ENCODE measurements at places on chromosomes 16 and 17.
A peak's percentile ranks its signal among the peaks of the same experiment; 100 is the strongest.

GRCh38 chr17:885971-886571 lies 93.5 kb downstream of the NXN start:
- no peak for DNase-seq

DNA sequence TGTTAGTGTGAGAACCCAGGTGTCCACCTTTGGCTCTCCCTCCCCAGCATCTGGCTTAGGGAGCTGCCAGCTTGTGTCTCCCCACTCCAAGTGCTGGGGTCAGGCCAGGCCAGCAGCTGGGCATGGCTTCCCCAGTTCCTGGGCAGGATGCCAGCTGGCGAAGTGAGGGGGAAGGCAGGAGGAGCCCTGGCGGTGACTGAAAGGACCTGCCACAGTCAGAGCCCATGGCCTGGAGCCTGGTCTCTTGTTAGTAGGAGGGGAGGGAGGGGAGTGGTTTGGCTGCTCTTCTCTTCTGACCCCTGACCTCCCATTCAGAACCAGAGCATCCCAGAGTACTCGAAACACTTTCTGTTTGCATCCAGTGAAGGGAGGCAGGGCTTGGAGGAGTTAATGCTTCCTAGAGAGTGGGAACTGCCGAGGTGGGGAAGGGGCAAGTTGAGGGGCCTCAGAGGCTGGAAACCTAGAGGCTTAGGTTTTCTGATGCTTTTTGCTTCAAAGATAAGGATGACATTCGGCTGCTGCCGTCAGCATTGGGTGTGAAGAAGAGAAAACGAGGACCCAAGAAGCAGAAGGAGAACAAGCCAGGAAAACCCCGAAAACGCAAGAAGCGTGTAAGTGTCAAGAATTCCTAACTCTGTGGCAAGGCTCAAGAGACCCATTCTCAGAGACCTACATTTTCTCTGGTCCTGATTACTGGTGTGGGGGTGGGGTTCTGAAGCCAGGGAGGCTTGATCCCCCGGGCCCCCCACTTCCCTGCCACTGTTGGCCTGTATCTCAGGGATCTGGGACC lies 772 bp downstream of the CHD3 start:
- DNase-seq = peak; percentile 94

- no peak for DNase-seq
Observed at GRCh38 chr17:64214950-64215349, 48.1 kb downstream of the TEX2 start.

- DNase-seq = no peak
Observed at GRCh38 chr17:10756185-10756584, 26.4 kb upstream of the TMEM220 start.

GRCh38 chr17:40307001-40307730 lies 1.8 kb upstream of the RARA start:
- DNase-seq = peak; percentile 81

DNA sequence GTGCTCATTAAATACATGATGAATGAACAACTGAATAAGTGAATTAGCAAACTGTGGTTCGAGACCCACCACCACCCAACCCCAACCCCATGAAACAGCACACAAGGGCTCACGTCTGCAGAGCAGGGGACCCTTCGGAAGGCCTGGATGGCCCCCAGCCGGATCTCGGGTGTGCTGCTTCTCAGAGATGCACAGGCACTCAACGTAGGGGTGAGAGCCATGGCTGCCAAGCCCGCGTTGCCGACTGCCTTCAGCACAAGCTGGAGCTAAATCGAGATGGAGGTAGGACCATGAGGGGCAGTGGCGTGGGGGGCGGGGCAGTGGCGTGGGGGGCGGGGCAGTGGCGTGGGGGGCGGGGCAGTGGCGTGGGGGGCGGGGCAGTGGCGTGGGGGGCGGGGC lies 93.2 kb downstream of the LITAF start:
- DNase-seq = no peak

GRCh38 chr17:81967244-81967532 lies 6.2 kb upstream of the NOTUM start:
- no peak for DNase-seq

DNA sequence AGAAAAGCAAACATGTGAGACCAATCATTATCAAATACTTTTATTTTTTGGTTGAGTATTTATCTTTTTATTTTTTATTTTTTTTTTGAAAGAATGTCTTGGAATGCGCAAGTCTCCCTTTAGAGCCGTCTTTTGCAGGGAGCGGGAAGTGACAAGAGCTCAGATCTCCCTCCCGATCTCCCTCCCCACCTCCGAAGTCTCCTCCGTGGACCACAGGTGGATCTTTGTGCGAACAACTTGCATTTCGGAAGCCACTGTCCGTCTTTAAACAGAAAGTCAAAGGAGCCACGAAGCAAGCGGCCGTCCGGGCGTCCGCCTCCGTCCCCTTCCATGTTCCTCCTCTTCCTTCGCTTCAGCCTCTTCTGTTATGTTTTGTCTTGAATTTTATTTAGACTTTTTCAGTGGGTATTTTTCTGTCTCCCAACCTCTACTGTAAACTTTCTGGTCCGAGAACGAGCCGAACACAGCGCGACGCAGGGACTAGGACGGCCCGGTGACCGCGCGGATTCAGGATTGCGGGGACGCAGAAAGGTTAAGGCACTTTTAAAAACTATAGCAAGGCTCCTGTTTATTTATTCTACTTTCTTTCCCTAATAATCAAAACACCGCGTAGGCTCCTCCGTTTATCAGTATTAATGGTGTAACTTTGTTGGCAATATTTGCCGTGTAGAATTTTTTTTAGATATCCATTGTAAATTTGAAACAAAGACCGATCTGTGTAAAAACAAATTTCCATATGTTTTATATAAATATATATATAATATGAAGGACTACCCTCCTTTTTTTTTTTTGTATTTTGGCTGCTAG lies 3.3 kb downstream of the FOXF1 start:
- no peak for DNase-seq

DNA sequence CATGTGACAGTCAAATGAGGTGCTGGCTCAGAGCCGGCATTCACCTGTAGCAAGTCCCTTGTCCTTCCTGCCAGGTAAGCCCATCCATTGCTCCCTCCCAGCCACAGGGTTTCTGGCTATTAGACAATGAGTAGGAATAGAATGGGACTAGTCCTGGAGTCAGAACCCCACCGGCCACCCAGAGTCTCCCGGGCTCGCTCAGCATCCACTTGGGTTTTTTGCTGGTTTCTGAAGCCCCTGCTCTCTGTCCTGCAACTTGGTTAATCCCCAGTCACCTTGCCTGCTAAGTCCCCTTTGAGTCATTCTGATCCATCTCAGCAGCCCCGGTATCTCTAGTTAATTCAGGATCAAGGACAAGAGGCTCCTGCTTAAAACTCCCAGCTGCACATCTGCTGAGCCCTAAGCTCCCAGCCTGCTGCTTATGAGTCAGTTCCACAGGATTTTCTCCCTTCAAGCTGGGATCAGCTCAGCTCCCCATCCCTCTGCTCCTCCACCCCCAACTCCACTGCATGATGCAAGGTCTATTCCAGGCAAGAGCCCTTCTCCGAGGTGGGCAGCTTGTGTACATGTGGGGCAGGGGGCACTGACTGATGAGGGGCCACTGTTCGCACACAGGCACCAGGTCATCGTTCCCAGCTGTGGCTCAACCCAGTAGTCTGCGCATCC lies 19.9 kb upstream of the MRPS23 start:
- DNase-seq = no peak

DNA sequence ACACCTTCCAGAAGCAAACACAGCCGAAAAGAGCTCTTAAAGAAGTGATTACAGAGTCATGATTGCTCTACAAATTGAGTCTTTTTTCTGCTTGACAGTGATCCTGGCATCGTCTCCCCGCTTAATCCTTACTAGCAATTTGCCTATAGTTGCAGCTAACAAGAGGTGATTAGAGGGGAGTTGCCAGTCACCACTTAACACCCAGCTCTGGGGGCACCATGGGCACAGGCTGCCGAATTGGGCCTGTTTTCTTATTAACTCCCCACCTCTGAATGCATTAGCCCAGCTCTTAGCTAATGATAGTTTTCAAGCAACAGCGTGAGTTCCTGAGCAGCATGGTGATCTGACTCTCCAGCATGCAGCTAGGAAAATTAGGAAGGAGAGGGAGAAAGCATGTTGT lies 93.5 kb downstream of the RBFOX1 start:
- DNase-seq = no peak

GRCh38 chr17:66002063-66002585 lies 189.8 kb downstream of the CEP112 start:
- no peak for DNase-seq

DNA sequence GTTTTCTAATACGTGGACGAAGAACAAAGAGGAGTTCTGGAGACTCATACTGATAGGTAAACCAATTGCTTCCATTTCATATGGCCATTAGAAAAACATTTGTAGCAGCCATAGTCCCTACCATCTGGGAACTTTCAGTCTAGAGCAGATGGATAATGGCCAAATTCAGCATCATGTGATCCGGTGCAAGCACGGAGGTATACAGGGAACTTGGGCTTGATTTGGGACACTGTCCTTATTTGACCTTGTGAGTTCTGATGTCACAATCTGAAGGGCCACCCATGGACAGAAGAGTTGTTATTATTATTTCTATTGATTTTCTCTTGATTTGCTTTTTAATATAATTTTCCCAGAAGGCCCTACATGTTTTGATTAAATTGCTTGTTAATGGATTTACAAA lies 154.6 kb upstream of the ZNF267 start:
- no peak for DNase-seq

- no peak for DNase-seq
Observed at GRCh38 chr16:76214856-76215255, 62.3 kb upstream of the CNTNAP4 start.

- no peak for DNase-seq
Observed at GRCh38 chr17:11240841-11241610, at the start of gene SHISA6. Gene SHISA6, plus strand, starts transcription at chr17:11241213.

GRCh38 chr16:72793017-72793416 lies 254.9 kb downstream of the ZFHX3 start:
- no peak for DNase-seq

- no peak for DNase-seq
Observed at GRCh38 chr17:54937426-54937825, 31.0 kb downstream of the COX11 start.

DNA sequence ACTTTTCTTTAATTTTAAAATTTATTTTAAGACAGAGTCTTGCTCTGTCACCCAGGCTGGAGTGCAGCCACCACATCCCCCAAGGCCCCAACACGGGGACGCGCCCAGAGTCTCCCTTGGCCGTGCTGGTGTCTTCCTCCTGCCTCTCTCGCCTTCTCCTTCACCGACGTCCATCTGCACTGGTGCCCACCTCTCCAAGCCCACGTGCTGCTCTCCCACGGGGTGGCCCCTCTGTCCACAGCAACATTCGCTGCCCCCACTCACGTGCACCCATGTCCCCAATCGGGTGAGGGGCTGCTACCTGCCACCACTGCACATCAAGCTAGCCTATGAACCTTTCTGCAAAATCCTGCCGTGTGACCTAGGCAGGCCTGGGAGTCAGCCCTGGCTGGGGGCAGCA lies 3.1 kb downstream of the TMEM204 start:
- no peak for DNase-seq

DNA sequence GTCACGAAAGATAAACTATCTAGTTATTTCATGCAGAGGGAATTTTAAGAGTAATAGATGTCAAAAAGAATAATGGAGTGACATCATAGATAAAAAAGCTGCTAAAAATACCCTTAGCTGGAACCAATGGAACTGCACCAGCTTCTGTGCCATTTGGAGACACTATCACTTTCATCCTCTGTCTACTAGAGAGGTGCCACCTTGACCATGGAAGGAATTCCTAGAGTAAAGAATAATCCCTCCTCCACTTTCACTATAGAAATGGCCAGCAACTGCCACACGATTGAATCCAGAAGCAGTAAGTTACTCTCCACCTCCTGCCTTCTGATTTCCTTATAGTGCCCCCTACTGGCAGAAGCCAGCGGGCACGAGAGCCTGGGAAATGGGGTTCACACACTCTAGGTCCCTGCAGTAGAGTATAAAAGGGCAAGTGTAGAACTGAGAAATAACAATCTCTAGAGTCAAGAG lies 2.8 kb upstream of the ALDH3A2 start:
- peak; percentile 76 for DNase-seq

DNA sequence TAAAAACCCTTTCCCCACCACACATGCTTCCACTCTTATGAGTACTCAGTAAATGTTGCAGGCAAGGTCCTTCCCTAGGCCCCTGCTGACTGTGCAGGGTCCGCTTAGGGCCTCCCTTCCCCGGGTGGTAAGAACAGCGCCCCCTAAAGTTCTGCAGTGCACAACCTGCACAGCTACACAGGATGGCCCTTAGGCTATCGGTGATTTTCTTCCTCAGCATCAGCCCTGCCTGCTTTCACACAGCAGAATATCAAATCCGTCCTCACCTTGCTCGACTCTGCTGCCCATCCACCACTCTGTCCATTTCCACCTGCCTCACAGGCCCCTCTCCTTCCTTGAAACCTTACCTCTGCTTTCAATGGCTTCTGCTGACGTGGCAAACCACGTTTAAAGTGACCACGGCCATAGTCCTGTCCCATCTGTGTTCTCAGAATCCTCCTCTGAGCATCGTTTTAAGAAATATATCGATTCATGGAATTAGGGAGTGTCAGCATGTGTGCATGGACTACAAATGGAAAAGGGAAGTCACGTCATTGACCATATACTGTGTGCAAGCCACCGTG lies 51.4 kb upstream of the TMEM132E start:
- DNase-seq = peak; percentile 21

GRCh38 chr16:56734429-56734828 lies 4.5 kb downstream of the NUP93 start:
- DNase-seq = no peak

DNA sequence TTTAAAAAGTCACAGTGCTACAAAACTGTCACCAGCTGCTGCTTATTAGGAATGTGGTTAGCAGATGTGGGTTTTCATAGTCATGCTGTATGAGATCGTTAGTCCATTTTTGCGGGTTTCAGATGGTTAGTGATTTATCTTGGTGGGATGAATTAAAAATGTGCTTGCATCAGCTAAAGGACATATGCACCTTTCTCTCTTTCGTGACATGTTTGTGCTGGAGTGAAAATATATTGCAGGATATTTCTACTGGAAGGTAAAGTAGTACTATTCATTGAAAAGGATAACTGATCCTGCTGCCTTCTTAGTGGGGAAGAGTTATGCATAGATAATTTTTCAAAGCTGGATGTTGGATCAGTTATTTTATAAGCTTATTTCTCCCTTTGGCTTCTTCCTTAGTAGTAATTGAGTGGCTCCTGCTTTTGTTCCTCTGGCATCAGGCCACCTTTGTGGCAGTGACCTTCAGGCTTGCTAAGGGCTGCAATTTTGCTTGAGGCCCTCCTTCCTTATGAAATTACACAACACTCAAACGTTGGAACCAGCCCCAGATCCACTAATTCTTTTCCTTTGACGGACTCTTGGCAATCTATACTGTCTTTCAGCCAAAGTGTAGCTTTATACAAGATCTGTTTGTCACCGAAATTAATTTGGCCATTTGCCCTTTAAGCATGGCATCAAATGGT lies 7.5 kb upstream of the SNTB2 start:
- DNase-seq = peak; percentile 4

DNA sequence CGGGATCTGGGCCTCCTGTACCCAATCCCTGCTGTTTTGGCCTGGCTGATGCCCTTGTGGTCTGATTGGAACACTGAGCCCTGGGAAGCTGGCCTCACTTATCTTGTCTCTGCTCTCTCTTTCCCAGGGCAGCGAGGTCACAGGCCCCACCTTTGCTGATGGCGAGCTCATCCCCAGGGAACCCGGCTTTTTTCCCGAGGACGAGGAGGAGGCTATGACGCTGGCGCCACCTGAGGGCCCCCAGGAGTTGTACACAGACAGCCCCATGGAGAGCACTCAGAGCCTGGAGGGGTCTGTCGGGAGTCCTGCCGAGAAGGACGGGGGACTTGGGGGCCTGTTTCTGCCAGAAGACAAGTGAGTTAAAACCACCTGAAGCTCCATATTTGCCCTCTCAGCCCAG lies 126.0 kb downstream of the RAB11FIP4 start:
- DNase-seq = peak; percentile 49

- DNase-seq = no peak
Observed at GRCh38 chr16:55906123-55906522, 30.9 kb upstream of the CES5A start.

GRCh38 chr16:984121-984694 lies 2.6 kb downstream of the SOX8 start:
- no peak for DNase-seq
